Muscle of back (tissue), 13 donors: ENCODE measurements at places on chromosomes 13 and 19. TPM values are rescaled to one million over a fixed set of nuclear protein-coding genes. Genes with fewer than 3 reads are reported as not detected.
A peak's percentile ranks its signal among the peaks of the same experiment; 100 is the strongest.

DNA sequence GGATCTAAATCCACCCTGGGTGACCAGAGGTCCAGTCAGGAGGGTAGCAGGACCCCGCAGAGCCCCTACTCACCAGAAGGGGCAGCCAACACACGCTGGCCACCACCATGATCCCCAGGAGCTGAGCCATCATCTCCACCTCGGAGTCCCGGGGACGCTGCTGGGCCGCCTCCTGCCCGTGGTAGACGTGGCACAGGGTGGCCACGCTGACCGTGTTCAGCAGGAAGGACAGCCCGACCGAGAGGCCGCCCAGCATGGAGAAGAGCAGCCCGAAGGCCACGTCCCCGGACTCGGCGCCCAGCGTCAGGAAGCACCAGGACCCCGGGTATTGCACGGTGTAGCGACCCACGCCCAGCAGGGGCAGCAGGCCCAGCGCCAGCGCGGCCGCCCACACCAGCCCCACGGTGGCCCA, 6.9 kb downstream of the TBXA2R start:
- no peak for DNase-seq

DNA sequence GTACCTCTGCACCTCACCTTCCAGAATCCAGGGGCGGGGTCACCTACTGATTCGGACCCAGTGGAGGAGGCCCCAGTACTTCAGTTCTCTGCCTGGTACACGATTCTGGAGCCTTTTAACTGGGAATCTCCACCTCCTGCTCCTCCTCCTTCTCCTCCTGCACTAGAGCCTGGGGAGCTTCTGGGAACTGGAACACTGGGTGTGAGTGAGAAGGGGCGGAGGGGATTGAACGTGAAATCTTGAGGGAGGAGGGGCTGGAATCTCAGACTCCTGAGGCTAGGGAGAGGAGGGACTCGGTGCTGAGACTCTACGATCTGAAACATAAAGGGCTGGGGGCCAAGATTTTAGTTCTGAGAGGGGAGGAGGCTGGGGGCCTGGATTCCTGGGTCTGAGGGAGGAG, at the start of gene KLK8:
Gene KLK8, minus strand, starts transcription at position 90 of the 400 bp plus-strand sequence. CDS start 437 bp downstream, outside the sequence.
- DNase-seq: no peak

DNA sequence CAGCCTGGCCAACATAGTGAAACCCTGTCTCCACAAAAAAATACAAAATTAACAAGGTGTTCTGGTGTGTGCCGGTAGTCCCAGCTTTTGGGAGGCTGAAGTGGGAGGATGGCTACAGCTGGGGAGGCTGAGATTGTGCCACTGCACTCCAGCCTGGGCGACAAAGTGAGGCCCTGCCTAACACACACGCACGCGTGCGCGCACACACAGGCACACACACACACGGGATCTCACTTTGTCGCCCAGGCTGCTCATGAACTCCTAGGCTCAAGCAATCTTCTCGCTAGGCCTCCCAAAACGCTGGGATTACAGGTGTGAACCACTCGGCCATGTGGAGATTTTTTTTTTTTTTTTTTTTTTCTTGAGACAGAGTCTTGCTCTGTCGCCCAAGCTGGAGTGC, 3.2 kb upstream of the BTBD2 start:
- no peak for DNase-seq

DNA sequence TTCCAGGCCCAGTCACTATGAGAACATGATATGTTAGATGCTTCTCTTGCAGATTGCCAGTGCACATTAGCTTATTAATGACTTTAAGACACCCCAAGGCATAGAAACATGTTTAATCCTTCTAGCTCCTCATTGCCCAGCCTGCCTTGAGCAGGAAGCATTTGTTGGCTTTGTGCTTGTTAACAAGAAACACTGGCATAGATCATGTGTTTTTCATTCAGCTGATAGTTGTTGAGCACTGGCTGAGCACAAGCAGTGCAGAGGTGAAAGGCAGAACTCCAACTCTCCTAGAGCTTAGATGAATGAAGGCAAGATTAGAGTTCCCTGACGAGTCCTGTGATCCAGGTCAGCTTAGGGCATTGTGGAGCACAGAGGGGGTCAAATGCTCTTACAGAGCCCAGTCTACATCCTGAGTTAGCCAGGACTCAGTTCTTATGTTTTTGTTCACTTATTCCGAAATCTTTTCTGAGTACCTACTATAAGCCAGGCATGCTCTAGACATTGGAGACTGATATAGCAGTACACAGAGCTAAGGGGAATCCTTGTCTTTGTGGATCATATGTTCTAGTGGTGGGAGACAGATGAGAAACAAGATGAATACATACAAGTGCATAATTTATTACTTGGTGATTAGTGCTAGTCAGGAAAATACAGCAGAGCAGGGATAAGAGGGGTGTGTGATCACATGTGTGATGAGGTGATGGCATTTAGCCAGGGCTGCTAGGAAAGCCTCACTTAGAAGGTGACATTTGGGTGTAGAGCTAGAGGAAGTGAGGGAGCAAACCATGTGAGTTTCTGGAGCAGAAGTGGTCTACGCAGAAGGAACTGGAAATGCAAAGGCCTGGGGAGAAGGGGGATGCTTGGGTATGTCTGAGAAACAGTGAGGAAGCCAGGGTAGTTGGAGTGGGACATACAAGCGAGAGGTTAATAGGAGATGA, 101.2 kb downstream of the WASF3 start:
- DNase-seq: no peak

GRCh38 chr13:39692660-39693438, 37.4 kb downstream of the COG6 start:
- peak; percentile 11 for DNase-seq

GRCh38 chr19:8550070-8550469, 27.2 kb downstream of the MYO1F start:
- DNase-seq: no peak

GRCh38 chr19:6678690-6679109, 8.7 kb upstream of the TNFSF14 start:
- no peak for DNase-seq

DNA sequence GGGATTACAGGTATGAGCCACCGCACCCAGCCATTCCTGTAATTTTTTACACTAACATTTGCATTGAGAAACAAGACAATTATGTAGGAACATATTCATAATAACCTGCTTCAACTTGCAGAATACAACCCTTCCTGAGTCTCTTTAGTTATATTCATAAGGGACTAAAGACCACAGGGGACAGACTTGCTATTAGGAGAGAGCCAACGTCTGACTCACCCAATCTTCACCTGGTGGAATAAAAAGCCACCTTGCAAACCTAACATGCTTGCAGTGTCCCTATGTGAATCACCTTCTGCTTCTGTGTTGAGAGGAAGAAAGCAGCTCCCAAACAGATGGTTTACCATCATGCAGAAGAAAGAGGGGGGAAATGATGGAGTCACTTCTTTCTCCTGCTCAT, 456.1 kb downstream of the PCDH9 start:
- no peak for DNase-seq

DNA sequence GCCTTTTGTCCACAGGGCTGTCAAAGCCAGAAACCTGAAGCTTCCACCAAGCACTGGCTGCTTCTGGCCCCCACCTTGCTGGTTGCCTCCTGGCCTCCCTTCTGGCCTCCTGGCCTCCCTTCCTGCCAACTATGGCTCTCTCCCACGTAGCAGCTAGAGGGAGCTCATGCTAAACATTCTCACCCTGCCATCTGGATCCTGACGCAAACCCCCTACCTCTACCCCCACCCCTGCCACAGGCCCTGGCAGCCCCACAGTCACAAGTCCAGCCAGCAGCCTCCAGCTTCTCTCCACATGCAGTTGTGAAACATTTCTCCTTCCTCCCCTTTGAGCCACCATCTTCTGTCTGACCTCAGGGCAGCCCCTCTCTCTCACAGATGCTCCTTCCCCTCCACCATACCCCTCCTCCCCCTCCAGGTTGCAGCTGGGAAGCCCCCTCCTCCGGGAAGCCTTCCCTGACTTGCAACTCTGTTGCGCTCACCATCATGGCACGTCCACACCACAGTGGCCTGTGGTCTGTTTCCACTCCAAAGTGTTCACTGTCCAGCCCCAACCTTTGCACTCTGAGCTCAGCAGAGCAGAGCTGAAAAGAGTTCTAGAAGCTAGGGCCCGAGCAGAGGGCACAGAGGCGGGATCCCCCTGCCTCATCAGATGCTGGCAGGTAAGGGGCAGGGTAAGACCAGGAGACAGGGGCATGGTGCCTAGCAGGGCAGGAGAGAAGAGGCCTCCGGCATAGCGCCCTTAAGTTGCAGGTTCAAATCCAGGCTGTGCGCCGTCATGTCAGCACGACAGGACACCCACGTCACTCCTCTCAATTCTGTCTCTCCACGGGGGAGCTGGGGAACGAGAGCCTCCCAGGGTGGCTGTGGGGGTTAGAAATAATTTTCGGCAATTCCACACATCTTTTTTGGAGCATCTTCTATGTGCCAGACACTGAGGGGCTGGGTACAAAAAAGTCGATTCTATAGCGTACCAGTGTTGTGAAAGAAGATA, 7.3 kb downstream of the ADGRL1 start:
- DNase-seq: no peak

DNA sequence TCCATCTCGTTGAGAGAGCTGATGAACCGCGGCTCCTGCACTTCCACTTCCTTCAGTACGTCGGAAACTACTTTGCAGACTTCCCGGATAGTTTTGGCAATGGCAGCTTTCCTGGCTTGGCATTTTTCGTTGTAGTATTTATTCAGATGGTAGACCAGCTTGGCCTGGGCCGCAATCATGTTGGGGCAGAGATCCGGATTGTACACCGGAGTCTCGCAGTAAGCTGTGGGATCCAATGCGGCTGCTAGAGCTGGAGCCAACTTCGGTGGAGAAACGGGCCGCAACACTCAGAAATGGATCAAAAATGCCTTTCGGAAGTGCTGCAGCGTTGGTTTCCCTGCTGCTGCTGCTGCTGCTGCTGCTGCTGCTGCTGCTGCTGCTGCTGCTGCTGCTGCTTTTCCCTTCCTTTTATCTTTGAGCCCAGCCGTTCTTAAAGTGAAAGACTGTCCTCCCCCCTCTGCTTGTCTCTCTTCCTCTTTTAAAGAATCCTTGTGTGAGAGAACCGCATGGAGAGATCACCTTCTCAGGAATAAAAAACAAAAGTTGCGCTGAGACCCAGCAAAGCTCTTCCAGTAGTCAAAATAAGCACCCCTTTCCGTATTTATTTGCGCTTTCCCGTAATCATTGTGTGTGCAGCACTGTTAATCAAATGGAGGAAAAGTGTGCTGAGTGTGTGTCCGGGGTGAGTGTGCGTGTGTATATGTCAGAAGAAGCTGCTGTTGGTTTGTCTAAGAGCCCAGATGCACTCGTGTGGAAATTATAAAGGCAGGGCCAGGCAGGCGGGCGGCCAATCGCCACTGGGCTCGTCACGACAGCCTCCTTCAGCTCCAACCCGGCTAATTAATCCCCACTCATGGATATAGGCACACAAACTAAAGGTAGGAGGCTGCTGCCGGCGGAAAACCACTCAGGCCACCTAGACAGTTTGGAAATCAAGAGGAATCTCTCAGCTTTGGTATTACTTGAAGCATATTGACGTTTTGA, at the start of gene MAB21L1:
Gene MAB21L1, minus strand, starts transcription at position 730 of the 984 bp plus-strand sequence. Its CDS starts 551 bp downstream, at position 179.
- peak; percentile 50 for DNase-seq

GRCh38 chr13:39765801-39766463, 110.5 kb downstream of the COG6 start:
- peak; percentile 48 for DNase-seq

DNA sequence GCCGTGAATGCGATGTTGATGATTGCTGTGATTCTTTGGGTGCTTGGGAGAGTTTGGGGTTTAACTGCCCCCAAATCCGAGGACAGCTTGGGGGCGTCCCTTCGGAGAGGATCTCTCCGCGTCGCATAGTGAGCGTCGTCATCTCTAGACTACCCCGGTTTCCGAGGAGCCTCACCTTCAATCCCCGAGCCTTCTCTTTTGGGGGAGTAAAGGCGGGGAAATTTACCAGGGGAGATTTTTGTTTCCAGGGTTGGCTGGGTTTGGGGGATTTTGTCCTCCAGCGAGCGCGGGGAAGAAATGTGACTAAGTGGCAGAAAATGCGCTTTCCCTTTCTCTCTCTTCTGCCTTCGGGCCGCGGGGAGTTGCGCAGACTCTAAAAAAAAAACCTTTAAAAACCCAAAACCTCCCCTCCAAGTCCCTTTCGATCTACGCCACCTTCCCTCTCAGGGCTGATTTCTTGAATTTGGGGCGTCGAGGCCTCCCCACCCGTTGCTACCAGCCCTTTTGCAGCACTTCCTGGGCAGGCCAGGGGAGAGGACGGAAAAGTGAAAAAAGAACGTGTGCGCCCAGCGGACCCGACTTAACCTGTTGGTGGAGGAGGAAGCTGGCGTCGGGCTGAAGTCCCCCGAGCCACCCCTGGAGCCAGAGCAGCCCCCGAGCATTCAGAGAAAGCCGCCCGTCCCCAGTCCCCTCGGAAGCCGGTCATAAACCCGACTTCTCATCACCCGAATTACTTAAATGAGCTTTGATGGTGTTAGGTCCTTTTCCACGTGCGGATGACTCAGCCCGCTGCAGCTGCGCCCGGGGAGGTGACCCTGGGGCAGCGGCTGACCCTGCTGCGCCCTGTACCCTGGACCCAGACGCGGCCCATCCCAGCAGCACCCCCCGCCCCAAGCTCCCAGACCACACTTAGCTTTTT, 17.7 kb downstream of the NFIX start:
- DNase-seq: peak; percentile 79

ZNF730 gene
- polyA plus RNA-seq: 3.3 TPM

PSG2 gene
- 1.7 TPM for polyA plus RNA-seq

C2CD4C gene
- polyA plus RNA-seq: 0.56 TPM

PTPRH gene
- polyA plus RNA-seq: 0.20 TPM

SSC5D gene
- 37.5 TPM for polyA plus RNA-seq

DLL3 gene
- polyA plus RNA-seq: 0.19 TPM

NKPD1 gene
- polyA plus RNA-seq: 0.11 TPM
